CD4-positive, alpha-beta T cell treated with Interleukin-15 for 4 hours (primary cell): ENCODE measurements at places on chromosomes 7 and 10.
A peak's percentile ranks its signal among the peaks of the same experiment; 100 is the strongest.

DNA sequence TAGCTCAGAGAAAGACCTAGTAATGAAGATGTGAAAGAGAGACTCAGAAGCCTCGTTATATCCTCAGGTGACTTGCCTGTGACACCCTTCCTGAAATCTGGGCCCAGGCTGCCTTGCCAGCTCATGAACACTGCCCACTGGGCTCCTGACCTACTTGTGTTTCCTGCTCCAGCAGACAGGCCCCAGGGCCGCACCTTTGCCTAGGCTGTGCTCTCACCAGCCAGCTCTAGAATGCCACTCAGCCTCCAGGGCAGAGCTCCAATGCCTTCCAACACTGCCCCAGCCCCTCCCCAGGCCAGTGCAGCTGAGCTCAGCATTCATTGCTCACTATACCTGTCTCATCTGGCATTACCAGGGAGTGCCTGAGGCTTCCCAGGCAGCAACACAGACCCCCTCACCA, 94.3 kb downstream of the DLG5 start:
- peak; percentile 59 for DNase-seq

GRCh38 chr10:44326474-44327030, 58.3 kb downstream of the CXCL12 start:
- no peak for DNase-seq

GRCh38 chr7:100091411-100092181, 2.8 kb downstream of the COPS6 start:
- DNase-seq = no peak

- DNase-seq = no peak
These were observed 290.3 kb downstream of the GATA3 start for GRCh38 chr10:8344756-8345155.

DNA sequence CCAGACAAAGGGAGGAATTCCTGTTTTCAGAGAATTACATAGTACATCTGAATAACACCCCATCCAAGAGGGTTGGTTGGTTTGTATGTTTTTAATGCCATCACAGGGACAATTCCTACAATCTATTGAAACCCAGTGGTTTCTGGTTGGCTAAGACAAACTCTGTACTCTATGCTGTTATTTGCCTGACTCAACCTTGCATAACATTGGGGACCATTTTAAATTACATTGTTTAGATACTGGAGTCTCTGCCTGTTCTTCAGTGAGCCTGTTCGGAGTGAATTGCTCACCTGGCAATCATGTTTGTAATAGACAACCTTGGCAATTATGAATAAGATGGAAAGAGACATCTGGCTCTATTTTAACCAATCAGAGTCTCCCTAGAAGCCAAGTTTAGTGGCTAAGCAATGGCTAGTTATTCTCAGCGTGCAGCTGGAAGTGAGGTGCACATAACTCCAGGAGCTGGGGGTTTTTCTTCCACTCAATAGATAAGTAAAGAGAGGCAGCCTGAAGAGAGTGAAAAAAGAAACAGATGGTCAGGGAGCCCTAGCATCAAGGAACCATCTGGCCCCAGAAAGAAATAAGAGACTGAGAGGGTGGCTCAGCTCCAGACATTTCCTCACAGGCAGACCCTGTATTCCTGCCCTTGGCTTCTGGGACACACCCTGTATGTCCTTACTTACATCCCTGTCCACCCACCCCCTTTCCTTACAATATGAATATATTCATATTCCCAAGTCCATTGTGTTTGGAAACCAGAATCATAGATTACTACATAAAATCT, 21.2 kb upstream of the SLC35G1 start:
- DNase-seq = no peak

DNA sequence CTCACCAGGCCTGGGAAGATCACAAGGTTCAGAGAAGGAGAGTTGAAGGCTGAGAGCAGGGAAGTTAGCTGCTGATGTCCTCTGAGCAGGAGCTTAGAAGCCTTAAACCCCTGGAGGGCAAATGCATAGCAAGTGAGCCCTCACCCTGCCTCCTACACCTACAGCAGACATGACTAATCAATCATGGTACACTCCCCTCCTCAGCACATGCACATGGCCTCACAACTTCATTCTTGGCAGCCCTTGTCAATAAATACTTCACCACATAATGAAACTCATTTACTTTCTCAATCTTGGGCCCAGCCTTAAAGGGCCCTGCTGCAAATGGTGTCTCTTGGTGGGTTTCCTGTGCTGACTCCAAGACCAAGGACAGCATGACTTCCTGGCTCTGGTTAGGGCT, 12.9 kb downstream of the MMRN2 start:
- DNase-seq = no peak

GRCh38 chr7:107628461-107629064, 32.1 kb upstream of the SLC26A4 start:
- DNase-seq = no peak
